ENCODE measurements at places on chromosomes 6 and 20.
A peak's percentile ranks its signal among the peaks of the same experiment; 100 is the strongest.

DNA sequence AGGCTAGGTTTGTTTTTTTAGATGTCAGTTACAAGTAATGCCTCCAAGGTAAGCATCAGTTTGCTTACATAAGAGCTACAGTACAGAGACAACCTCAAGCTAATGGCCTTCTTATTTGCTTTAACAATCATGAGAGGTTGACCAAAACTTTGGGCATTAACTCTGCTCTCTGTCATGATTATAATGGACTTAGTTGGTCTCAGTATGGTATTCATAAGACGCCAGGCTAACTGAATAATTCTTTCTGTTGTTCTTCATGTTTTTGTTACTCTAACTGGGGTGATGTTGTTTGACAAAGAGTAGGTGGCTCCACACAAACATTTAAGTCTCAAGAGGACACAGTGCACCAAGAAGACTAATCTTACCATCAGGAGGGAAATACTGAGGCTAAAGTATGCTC is 9.8 kb downstream of the CST9 start:
- no peak for DNase-seq

DNA sequence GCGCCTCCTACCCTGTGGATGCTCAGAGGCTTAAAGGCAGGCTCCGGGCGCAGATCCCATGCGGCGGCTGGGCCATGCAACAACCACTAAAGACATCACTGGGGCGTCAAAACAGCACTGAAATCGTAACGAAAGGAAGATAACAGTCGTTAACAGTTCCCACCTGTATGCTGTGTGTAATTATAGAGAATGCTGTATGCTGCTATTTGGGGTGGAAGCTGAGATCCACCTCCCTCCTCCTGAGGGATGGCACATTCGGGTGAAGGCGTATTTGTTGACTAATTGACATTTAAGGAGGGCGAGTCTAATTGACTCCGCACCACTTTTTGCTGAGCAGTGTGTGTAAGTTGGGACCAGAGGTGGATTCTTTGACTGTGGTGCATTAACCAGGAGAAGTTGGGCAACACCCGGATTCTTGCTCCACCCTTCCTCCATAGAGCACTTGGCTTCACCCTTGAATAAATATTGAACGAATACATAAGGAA is 687 bp downstream of the SLC35A1 start:
- no peak for DNase-seq

DNA sequence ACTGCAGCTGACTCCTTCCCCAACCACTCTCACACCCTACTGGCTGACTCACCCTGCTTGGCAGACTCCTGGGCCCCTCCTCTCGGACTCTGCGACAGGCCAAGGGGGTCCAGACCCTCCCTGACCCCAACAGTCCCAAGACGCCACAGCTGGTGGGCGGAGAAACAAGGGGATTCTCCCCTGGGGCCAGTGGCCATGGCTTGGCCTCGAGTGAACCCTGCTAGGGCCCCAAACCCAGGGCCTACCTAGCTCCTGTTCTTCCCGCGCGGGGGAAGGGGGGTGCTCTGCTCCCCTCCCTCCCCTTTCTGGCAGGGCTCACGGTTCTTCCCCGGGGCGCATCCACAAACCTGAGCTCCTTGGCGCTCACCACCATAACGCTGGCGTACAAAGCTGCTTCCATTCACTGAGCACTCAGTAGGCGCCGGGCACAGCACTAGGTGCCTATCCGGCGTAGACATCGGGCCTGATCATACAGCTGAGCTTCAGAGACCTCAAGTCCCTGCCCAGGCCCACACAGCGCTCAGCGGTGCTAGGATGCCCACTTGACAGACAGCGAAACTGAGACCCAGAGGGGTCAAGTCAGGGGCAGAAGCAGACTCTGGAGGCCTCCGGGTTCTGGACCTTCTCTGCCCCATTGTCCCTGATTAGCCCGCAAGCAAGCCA is 597 bp downstream of the ADA start:
- DNase-seq = peak; percentile 42

DNA sequence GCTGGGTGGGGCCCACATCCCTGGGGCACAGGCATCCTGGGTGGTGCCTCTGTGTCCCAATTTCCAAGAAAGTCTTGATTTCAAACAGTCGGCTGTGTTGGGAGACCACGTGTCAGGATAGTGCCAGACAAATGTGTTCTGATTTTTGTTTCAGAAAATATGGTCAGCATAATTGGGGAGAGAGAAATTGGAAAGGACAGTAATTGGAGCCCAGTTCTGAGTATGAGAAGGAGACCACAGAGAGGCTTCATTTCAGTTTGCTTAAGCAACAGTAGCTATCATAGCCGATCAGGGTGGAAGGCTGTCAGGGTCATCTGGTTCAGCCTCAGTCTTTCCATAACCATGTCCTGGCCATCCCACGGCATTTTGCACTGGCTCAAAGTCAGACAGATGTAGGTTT is 220.7 kb downstream of the CDC5L start:
- DNase-seq = no peak

- peak; percentile 62 for DNase-seq
These were observed at the start of gene ZNF512B for GRCh38 chr20:63969838-63970713. TSS of gene ZNF512B (minus strand) at chr20:63969930. CDS start at chr20:63967950, 1,980 bp downstream.

- no peak for DNase-seq
These were observed 5.3 kb upstream of the TNFAIP3 start for GRCh38 chr6:137861550-137862337.

DNA sequence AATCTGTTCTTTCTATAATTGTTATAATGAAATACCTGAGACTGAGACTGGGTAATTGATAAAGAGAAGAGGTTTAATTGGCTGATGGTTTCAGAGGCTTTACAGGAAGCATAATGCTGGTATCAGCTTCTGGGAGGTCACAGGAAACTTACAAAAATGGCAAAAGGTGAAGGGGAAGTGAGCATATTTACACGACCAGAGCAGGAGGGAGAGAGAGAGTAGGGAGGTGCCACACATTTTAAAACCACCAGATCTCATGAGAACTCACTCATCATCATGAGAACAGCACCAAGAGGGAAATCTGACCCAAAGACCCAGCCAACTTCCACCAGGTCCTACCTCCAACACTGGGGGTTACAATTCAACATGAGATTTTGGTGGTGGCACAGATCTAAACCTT is 2.6 kb upstream of the SIRPB1 start:
- DNase-seq = no peak

- no peak for DNase-seq
These were observed 22.1 kb upstream of the SNTA1 start for GRCh38 chr20:33465481-33466302.

DNA sequence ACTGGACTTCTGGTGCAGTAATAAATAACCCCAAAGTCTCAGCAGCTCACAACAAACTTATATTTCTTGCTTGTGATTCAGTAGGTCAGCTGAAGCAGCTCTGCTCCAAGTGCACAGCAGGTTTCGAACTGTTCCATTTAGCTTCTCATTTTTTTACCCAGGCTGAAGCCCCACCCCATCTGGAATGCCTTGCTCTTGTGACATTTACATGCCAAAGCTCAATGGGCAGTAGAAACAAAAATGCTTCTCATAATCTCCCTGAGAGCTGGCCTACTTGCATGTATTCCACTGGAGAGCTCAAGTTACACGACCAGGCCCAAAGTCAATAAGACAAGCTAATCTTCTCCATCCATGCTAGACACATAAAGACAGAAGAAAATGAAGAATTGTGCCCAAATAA is 165.2 kb downstream of the HAO1 start:
- DNase-seq = no peak

- DNase-seq = no peak
These were observed 66.8 kb downstream of the PRDM1 start for GRCh38 chr6:106152952-106153351.

GRCh38 chr6:72084992-72085569 is 198.7 kb downstream of the RIMS1 start:
- no peak for DNase-seq

DNA sequence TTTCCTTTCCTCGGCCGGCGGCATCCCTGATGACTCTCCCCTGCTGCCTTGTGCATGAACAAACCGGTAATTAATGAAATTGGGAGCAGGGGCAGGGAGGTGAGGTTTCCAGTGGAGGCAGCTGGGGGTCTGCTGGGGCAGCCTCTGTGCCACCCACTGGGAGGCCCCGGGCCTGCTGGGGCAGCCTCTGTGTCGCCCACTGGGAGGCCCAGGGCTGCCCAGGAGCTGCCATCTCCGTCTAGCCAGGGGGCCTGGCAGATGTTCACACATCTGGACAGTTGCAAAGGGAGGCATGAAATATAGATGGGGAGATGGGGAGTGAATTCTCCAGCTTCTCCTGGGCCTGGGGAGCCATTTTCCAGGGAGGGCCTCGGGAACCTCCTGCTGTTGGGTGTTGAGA is 33.8 kb downstream of the TOX2 start:
- DNase-seq = no peak

DNA sequence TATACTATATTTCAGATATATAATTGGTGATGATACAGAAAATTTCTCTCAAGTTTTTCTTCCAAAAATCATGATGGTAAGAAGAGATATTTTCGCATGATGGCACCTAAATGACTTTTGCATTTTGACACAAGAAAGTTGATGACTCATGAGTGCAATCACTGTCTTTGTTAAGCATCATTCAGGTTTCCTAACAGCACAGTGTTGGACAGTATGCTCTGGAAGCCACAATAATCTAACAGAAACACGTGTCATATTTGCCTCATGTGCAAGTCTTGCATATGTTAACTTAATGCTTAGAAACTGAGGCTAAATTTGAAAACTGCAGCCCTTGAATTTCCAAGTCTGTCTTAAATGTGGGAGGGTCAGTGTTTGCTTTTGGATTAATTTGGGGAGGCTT is 533.5 kb downstream of the LMBRD1 start:
- no peak for DNase-seq

GRCh38 chr6:96966100-96966499 is 41.6 kb downstream of the KLHL32 start:
- no peak for DNase-seq

DNA sequence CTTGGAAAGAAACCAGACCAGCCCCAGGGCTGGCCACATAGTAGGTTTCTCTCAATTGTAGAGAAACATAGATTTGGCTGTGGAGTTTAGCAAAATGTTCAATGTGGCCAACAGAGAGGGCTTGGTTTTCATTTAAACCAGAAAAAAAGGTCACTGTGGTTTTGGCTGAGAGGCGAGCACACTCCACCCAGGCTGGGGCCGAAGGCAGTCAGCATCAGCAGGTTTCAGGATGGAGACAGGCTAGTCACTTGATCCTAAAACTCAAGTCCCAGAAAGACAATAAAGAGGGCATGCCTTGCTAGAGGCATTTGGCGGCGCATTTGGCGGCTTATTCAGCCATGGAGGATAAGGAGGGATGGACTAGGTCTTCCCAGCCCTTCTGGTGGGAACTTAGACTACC is 73.1 kb downstream of the PRND start:
- DNase-seq = no peak

DNA sequence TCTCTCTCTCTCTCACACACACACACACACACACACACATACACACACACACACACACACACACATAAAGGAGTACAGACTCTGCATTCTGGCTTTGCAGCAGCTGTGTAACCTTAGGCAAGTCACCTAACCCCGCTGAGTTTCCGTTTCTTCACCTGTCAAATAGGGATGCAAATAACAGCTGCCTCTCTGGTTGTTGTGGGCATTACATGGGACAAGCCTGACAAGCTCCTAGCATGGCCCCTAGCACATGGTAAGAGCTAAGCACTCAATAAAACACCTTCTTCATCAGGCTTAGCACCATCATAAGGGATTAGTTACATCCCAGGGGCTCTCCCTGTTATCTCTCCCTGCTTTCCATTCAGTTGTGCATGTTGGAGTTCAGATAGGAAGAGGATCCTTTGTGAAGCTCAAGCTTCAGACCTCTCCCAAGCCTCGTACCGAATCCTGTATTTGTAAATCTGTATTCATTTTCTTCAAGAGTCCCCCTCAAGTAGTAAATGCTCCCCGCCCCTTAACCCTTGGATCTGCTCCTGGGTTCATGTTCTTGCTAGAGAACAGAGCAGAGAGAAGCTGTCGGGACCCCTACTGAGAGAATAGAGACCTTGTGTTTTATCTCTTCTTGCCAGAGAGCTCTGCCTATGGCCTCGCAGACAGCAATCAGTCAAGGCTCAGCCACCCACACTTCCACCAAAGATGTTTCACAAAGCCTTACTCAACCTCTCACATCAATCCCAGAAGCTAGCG is 2.2 kb downstream of the SLC13A3 start:
- no peak for DNase-seq

DNA sequence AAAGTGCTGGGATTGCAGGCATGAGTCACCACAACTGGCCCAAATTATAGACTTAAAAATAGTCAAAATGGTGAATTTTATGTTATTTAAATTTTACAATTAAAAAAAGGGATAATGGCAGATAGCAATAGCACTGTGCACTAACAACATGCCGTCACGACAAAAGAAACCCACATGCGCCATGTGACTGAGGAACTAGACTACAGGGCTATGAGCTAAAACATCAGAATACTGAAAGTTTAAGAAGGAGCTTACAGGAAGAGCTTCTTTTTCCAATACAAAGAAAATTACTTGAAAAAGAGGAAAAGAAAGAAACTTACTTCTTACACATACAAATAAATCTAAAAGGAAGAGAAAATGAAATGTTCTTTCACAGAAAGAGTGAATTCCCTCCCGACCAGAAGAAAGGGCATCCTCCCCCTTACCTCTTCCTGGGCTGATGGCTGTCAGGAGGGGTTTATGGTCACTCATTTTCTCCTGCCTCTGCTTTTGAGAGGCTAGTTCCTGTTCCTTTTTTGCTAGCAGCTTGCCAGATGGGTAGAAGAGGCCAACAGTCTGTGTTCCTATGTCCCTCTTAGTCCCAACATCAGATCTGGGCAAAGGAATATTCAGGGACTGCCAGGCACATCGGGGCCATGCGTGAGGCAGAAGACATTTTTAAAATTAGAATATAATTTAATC is 54.5 kb downstream of the DZANK1 start:
- no peak for DNase-seq

GRCh38 chr6:41460742-41461336 is 85.3 kb upstream of the FOXP4 start:
- DNase-seq = no peak

DNA sequence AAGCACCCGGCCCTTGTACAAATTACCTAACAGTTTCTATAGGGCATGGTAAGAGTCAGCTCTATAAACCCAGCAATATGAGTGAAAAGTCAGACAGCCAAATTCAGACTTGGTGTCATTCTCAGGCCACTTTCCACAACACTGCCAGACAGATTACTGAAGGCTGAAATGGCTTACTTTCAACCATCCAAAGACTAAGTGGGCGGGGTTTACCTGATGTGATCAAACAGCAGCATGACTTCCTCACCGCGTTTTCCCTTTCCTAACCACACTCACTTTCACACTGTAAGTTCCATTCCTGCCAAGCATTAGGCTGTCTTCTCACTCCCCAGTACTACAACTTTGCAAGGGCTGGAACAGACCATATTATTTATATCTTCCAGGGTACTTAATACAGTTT is 85.9 kb downstream of the SMLR1 start:
- no peak for DNase-seq

GRCh38 chr6:130431346-130431852 is 65.6 kb downstream of the TMEM200A start:
- no peak for DNase-seq

DNA sequence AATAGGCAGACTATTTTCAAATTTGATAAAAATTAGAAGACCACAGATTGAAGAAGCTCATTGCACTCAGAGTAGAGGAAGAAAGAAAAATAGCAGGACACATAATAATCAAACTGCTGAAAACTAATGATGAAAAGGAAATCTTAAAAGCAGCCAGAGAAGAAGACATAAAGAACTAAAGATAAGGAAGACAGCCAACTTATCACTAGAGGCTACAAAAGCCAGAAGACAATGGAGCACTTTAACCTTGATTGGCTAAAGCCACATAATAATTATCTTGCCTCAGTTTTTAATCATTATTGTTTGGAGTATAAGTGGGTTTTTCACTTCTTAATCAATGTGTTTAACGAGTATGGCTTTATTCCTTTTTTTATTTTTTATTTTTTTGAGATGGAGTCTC is 397.6 kb downstream of the RNF144B start:
- DNase-seq = no peak

Measured in activated CD8-positive, alpha-beta memory T cell treated with anti-CD3 and anti-CD28 coated beads, Interleukin-2, amount 50 U/mL, for 4 hours (primary cell).